ENCODE measurements at places on chromosomes 1 and 21.

GRCh38 chr1:55352080-55352810 is 137.1 kb upstream of the USP24 start:
- no peak for DNase-seq

- DNase-seq = no peak
Measured at GRCh38 chr1:9555942-9556341, 16.7 kb downstream of the SLC25A33 start.

DNA sequence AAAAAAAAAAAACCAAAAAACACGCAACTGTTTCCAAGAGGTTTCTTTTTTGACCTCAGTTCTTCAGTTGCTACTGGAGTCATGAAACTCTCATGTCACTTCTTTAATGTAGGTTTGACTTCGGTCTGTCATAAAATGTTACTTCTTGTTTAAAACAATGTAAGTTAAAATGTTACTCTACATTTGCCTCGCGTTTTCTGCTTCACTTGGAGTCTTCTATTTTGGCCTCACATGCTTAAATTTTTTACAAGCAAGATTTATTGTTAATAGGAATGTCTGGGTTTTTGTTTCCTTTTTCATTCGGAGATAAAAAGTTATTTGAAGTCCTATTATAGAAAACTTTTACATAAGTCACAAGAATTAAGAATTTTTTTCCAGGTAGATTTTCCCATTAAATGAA is 880.2 kb downstream of the LTN1 start:
- no peak for DNase-seq

GRCh38 chr1:36349839-36350238 is 26.4 kb upstream of the EVA1B start:
- DNase-seq = no peak

- no peak for DNase-seq
Measured at GRCh38 chr21:37380349-37381323, 14.1 kb downstream of the DYRK1A start.

GRCh38 chr1:212113706-212114105 is 78.2 kb downstream of the DTL start:
- DNase-seq = no peak

- DNase-seq = no peak
Measured at GRCh38 chr1:14292520-14292919, 306.0 kb upstream of the KAZN start.

- no peak for DNase-seq
Measured at GRCh38 chr1:218671573-218671972, 326.4 kb downstream of the TGFB2 start.

GRCh38 chr1:29682919-29683295 is 446.6 kb downstream of the PTPRU start:
- peak; percentile 11 for DNase-seq

- DNase-seq = no peak
Measured at GRCh38 chr1:41618871-41619270, 134.4 kb upstream of the EDN2 start.

GRCh38 chr1:1407636-1408318 is 684 bp upstream of the MRPL20 start:
- peak; percentile 52 for DNase-seq

DNA sequence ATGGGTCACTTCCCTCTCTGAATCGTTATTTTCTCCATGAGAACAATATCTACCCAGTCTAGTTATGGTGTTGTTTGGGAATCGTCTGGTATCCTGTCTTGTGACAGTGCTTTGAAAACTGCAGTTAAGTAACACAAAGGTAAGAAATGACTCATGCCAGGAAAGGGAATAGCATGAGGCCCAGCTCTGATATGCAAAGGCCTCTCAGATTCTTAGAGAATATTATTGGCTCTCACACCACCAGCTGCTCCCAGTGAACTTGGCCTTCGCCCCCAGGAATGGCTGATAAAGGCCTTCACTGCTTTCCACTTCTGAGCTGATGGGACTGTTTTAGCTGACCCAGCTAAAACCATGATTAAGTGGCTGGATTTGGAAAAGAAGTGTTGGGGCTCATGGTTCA is 27.1 kb downstream of the NEK2 start:
- no peak for DNase-seq

- DNase-seq = no peak
Measured at GRCh38 chr1:240056350-240056749, 35.3 kb upstream of the FMN2 start.

- no peak for DNase-seq
Measured at GRCh38 chr1:66359815-66360214, 174.1 kb upstream of the SGIP1 start.

GRCh38 chr1:223413216-223413615 is 20.0 kb downstream of the CCDC185 start:
- no peak for DNase-seq

- no peak for DNase-seq
Measured at GRCh38 chr21:36698385-36698980, 432 bp upstream of the SIM2 start.

DNA sequence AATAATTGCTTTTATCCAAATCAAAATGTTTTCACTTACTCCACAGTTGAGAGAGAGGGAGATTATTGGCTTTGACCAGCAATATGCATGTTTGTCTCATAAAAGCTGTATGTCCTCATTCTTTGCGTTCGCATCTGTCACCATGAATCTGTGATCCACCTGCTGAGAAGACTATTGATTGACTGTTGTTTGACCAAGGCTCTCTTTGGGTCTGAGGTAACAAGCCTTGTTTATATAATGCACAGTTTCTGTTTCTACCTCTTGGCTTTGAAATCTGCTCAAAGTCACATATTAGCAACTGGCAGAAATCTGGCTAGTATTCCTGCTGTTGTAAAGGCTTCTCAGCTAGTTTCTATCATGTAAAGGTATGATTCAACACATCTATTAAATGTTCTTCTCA is 157.0 kb downstream of the LYPLAL1 start:
- no peak for DNase-seq

DNA sequence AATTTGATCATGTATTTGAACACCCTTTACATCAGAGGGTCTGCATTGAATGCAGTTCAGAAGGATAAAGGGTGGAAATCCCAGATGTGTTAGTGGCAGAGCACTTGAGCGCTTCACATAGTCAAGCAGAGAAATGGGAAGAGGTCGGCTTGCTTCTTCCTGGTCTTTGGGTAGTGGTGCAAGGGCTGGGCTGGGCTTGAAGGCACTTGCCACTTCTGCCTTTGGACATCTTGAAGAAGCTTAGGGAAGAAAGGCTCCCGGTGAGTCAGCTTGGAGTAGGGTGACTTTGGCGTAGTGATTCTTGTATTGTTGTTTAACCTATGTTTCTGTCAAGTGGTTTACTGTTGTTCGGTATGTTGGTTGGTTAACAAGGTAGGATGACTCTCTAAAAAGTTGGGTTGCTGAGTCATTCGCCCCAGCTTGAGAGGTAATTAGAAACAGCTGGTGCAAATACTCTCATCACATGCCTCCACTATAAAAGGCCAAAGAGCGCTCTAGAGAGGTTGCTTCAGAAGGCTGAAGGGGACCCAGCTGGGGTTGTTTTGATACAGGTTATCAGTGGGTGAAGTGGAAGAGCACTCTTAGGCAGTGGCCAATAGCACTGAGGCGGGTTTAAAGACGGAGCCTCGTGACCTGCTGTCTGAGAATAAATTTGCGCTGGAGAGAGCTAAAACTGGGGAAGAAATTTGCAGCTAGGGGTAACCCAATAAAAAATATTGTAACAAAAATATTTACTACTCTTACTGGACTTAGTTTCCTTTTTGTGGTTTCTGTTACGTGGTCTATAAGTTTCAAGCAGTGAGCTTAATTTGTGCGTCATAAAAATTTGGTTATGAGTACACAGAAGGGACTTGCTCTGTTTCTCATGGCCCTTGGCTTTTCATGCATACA is 1.4 kb downstream of the BACH1 start:
- DNase-seq = peak; percentile 60

GRCh38 chr1:235397733-235398132 is 30.5 kb downstream of the TBCE start:
- DNase-seq = no peak

DNA sequence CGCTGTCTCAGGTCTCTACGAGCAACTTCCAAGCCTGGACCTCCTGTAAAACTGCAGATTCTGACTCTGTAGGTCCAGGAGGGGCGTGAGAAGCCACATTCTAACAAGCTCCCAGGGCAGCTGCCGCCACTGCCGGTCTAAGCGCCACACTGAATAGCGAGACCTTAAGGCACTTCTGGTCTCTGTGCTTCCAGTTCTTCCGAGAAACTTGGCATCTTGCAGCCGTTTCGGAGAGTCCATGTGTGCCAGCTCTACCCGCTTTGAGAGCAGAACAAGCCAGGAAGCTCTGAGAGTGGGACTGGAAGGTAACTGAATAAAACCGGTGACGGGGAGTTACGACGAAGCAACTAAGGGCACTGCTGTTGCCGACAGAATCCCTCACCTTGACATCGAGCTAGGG is 12.5 kb downstream of the AGT start:
- DNase-seq = no peak

- no peak for DNase-seq
Measured at GRCh38 chr1:67947114-67947513, 103.3 kb downstream of the DIRAS3 start.

GRCh38 chr1:50976890-50977574 is 7.0 kb downstream of the CDKN2C start:
- peak; percentile 37 for DNase-seq

Data from stimulated activated CD8-positive, alpha-beta memory T cell treated with anti-CD3 and anti-CD28 coated beads, Interleukin-4, amount 100 ng/mL, for 48 hours (primary cell).